ENCODE measurements at places on chromosomes 13 and 19. TPM values are rescaled to one million over a fixed set of nuclear protein-coding genes. Genes with fewer than 3 reads are reported as not detected.

The FGF14 gene
- total RNA-seq, result 0.14 TPM

The DAND5 gene
- total RNA-seq, result not detected

The VSTM2B gene
- total RNA-seq, result not detected

GRCh38 chr13:20558982-20559381 lies 8.0 kb upstream of the IFT88 start:
- DNase-seq, result no peak

All from thoracic aorta (tissue), 2 donors.